Activated naive CD8-positive, alpha-beta T cell treated with anti-CD3 and anti-CD28 coated beads for 36 hours (primary cell): ENCODE measurements at places on chromosomes 3 and 15.
A peak's percentile ranks its signal among the peaks of the same experiment; 100 is the strongest.

GRCh38 chr3:7744850-7745249 lies 756.8 kb upstream of the LMCD1 start:
- no peak for DNase-seq

DNA sequence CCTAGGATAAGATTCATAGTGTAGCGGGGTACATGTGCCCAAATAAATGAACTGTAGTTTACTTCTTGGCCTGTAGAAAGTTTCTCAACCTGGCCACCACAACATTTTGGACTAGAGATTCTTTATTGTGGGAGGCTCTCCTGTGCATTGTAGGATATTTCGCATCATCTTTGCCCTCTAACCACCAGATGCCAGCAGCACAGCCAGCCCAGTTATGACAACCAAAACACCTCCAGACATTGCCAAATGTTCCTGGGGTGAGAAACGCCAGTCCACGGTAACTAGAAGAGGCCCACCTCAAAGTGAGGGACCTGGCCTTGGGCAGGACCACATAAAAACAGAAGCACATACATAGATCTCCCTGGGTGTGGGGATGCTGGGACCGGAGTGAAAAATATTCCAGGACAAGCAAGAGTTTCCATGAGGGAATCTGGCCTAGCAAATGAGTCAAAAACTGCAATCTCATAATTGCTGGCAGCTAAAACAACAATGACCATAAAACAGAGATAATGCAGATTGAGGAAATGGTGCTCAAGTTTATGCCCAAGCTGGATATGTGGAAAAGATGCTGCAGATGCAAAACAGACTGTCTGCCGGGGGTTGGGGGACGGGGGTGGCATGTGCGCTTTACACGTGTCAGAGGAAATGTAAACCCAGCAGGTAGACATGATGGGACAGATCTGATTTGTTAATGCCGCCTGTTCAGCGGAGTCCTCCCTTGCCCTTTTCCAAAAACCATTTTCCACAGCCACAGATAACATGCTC lies 39.7 kb downstream of the ARHGEF3 start:
- DNase-seq: no peak

- peak; percentile 34 for DNase-seq
These were observed 1.4 kb upstream of the NDUFAF3 start for GRCh38 chr3:49020330-49021212.

- no peak for DNase-seq
These were observed 558.0 kb upstream of the TGFBR2 start for GRCh38 chr3:30048431-30048830.

DNA sequence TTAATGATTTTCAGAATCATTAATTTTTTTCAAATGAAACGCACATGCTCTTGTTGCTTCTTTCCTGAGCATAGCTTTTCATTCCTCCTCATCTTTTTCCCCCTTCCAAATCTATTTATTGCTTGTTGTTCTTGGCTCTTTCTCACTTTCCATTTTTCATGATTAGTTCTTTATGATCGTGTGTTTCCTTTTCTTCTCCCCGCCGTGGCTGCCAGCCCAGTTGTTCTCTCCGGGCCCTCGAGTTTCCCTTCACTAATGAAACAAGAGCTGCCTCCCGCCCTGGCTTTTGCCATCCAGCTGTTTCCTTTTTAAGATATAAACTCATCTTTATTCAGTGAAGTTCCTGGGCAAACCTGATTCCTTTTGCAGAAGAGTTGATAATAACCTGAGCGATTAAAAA lies 170.2 kb upstream of the NR2F2 start:
- no peak for DNase-seq

DNA sequence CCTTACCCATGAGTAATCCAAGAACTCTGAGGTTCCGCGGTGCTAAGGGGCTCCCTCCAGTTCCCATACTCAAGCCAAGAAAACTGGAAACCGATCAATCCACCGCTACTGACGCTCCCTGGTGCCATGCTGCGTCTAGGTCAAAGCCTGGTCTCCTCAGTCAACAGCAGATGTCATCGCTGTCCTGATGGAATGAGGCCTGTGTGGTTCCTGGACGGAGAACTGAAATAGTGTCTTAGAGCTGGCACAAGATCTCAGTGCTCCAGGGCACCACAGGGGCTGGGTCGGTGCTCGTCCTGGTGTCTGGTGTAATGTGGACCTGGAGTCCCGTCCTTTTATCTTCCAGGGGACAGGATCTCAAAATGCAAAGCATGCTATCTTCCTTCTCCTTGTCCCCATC lies 373.9 kb upstream of the CFAP20DC start:
- DNase-seq: no peak

DNA sequence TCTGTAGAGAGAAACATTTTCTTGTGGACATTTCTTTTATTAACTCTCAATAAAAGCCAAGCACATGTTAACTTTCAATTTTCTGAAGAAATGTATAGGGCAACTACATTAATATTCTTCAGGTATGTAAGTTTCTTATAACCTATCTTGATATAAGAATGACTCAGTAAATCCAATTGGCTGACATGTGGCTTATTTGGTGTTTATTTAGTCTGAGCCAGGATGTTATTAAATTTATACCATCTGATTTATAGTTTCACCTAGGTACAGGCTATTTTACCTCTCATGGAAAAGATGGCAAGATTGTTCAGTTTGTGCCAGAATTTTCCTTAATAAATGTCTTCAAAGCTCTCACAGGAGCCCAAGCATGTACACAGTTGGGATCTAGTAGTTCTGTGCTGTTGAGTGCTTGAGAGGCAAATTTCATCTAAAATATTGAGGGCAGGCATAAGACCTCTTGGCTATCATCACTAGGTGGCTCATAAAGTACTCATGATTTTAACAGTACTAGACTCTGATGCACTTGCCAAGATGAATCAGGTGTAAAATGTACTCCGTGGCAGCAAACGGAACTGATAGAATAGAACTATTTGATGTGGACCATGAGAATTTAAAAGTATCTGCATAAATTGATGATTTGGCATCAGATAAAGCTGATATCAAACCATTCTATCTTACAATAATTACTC lies 631.9 kb downstream of the RBMS3 start:
- DNase-seq: no peak

DNA sequence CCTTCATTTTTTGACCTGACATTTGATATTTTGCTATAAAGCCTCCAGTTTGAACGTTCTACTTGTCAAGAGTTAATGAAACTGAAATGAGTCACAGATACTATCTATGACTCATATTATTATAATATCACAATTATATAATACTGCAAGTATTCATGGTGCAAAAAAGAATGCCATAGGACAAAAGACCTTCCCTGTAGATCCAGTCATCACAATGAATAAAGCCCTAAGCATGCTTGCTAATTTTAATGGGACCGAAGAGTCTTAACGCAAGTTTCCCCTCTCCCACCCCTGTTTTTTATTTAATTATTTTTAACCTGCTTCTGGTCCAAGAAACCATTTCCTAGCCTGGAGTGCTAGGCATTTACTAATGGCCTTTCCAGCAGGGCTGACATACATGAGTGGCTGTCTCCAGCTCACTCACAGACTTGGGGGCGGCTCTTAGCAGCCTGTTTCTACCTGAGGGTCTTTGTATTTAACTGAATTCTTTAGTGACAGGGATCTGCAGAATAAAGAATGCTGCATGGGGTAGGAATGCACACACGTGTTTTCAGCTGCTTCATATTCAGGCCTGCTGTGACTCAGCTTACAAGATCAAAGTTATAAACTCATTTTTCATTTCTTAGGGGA lies 61.2 kb downstream of the THBS1 start:
- no peak for DNase-seq

DNA sequence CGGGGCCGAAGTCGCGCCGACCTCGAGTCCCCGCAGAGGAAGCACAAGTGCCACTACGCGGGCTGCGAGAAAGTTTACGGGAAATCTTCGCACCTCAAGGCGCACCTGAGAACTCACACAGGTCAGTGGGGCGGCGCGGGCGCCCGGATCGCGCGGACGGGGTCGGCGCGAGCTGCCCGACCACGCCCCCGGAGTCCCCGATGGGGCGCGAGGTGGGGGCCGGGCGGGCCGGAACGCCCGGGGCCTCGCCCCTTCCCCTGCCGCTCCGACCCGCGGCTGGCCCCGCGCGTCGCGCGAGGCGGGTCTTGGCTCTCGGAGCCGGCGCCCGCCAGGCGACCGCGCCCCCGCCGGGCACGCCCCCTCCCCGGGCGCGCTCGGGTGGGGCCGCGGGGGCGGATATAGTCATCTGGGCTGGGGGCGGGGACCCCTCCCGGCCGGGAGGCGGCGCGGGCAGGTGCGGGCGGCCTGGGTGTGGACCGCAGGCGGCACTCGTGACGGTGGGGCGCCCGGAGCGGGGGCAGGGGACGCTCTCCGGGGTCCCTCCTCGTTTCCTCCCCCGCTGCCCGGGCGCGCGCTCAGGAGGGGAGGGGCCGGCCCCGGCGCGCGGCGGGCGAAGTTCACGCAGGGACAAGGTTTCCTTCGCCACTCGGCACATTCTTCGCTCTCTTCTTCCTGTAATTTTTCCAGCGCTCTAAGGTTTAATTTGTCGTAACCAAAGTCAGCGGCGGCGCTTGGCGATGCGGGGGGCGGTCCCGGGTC lies 1.2 kb downstream of the KLF13 start:
- DNase-seq: peak; percentile 68

- no peak for DNase-seq
These were observed 38.8 kb downstream of the BSN start for GRCh38 chr3:49593041-49593440.

DNA sequence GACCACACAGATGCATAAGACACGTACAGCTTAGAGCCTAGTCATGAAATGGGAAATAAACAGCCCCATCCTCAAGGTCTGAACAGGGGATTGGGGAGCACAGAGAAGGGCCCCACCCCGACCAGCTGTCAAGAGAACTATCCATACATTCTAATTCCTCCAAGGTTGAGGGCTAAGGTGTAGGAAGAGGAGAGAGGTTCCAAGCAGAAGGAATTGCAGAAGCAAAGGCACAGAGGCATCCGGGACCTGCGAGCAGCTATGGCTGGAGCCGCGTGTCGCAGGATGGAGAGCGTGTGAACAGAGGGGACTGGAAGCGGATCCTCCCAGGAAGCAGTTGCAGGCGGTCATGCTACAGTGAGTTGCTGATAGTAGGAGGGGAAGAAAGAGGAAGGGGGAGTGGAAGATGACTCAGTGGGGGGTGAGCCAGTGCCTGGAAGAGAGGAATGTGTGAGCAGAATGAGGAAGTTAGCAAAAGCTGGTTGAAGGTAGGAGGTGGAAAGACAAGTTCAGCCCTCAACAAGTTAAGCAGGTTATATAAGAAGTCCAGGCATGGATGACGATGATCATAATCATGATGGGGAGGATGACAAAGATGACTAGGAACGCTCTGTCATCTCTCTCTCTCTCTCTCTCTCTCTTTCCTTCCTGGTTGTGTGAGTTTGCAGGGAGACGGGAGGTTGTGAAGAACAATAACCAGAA lies 89.7 kb downstream of the LIPC start:
- no peak for DNase-seq

GRCh38 chr3:83514130-83514914 lies 1444.5 kb upstream of the CADM2 start:
- no peak for DNase-seq

DNA sequence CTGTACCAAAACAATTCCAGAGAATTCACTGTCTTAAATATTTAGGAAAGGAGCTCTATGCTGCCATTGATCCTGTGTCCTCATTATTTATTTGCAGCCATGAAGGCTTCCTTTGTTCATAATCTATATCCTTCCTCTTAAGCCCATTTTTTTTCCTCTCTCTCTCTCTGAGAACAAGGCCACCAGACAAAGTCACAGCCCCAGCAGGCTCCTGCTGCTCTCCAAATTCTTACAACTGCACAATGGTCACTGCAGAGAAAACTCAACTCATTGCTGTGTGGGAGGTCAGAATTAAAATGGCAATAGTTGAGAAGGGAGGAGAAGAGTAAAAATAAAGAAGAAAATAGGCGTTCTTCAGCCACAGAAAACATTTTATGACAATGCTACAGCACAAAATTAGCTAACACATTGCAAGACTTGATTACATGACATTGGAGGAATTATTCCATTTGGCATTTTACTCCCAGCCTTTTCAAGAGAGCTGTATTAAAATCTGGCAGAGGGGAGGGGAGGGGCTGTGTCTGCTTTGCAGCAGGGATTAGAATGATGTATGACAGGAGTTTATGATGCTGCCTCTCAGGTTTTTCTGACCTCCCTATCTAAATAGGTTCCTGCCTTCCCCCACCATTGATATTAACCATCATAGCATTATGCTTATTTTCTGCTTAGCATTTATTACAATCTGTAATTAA lies 399.7 kb upstream of the THBS1 start:
- DNase-seq: no peak

GRCh38 chr3:183818041-183818620 lies 7.2 kb downstream of the MAP6D1 start:
- no peak for DNase-seq

GRCh38 chr15:78361771-78362506 lies 21.8 kb downstream of the CRABP1 start:
- DNase-seq: no peak

DNA sequence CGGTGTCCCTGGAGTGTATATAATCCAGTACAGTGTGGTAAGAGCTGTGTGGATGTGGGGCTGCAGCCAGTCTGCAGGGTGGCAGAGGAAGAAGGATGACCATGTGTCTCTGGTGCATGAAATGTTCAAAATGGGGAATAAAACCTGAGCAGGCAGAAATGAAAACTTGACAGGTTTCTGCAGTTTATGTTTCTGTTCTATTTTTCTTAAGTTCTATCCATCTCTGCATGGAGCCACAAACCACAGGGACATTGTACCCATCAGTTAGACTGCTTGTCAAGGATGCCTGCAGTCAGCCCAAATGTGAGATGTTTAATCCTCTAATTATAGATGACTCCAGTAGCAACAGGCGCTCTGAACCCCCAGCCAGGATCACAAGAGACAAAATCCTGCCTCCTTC lies 216.7 kb downstream of the IL20RB start:
- DNase-seq: no peak

DNA sequence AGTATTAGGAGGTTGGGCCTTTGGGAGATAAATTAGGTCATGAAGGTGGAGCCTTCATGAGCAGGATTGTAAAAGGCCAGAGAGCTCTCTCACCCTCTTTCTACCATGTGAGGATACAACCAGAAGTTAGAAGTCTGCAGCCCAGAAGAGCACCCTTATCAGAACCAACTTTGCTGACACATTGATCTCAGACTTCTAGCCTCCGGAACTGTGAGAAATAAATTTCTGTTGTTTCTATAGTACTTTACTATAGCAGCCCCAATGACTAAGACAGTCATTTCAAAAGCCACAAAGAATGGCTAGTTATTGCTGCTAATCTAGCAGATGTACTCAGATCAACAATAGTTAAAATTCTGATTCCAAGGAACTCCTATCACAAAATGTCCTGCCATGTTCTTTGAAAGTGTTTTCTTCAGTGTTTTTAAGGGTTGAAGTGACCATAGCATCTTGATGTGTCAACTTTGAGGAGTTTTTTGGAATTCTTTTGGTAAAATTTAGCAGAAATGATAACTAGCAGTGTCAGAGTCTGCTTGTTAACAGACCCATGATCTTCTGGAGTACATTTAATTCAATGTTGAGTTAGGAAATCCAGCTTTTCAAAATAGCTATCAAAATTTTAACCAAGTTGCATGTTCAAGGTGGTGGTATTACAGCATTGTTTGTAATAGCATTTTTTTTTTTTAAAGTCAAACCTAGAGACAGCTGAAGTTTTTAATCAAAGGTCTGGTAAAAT lies 10.3 kb downstream of the DZIP3 start:
- DNase-seq: no peak
